ENCODE measurements at places on chromosomes 2 and 18. TPM values are rescaled to one million over a fixed set of nuclear protein-coding genes. Genes with fewer than 3 reads are reported as not detected.
A peak's percentile ranks its signal among the peaks of the same experiment; 100 is the strongest.

The CDCA7 gene
- 6.3 TPM for total RNA-seq

DNA sequence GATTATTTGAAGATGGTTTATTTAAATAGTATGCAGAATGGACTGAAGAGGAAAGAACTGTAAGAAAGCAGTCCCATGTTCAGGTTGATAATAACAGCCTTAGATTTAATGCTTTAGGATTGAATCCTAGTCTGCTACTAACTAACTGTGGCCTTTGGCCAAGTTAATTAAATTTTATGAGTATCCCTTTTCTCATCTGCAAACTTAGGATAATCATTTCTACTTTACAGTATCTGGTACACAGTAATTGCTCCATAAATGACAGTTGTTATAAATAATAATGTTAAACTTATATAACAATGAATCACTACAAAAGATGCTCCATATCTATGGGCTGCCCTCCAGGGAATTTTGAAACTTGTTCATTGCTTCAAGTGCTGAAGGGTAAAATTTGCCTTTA is 41.0 kb downstream of the FAP start:
- no peak for DNase-seq

GRCh38 chr2:219175928-219176817 is 552 bp downstream of the CNPPD1 start:
- no peak for DNase-seq

The TCF4 gene
- 344 TPM for total RNA-seq

- DNase-seq: no peak
These were observed 94.9 kb downstream of the MBD2 start for GRCh38 chr18:54129448-54130067.

The TNFAIP6 gene
- total RNA-seq: 0.82 TPM

The PAIP2B gene
- total RNA-seq: 0.47 TPM

- no peak for DNase-seq
These were observed 854.3 kb upstream of the SALL3 start for GRCh38 chr18:78125206-78125896.

DNA sequence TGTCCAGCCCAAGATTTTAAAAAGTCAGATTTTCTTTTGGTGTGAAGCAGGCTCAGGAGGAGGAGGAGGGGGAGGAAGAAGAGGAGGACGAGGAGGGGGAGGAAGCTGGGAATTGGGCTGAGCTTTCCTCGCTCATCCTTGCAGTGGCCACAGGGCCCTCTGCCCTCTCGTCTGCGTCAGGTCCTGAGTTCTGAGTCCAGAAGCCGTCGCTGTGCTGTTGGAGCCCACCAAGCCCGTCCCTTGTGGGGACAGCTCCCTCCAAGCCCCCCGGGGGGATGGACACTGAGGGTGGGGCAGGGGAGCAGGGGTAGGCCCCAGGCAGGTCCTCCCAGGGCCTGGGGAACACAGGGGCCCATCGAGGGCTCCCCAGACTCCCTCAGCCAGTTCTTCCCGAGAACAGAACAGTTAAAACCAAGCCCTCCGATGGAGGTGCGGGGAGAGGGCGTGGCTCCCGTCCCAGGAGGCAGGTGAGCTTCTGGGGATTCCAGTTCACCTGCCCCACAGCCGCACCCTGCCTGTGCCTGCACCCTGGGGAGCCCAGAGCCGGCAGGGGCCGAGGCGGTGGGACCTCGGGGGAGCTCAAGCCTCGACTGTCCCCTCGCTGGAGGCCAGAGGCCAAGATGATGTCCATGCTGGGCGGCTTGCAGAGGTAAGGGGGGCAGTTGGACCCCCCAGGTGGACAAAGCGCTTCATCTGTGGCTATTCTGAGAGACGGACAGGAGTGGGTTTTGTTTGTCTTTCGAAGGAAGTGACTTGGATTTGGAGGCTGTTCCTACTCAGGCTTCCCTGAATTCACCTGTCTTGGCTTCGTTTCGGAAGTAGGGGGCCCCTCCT is at the start of gene GAL3ST2:
Gene GAL3ST2, plus strand, starts transcription at position 487 of the 834 bp plus-strand sequence. Its CDS starts 134 bp downstream, at position 621.
- DNase-seq: no peak

The LRP2 gene
- not detected for total RNA-seq

The PDE1A gene
- total RNA-seq: 0.06 TPM

The CNTNAP5 gene
- total RNA-seq: not detected

DNA sequence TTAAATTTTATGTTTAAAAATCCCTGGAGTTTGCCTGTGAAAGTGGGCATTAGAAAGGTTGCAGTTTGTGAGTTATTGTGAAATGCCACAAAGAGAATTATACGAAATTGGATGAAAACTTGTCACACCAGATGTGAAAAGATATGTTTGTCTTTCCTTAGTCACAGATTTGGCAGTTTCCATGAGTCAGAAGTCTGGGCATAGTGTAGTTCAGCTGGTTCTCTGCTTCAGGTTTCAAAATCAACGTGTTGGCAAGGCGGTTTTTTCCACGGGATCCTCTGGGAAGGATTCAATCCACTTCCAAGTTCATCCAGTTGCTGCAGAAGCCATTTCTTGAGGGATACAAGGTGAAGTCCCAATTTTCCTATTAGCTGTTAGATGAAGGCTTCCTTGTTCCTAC is 658.0 kb upstream of the CDH2 start:
- no peak for DNase-seq

GRCh38 chr2:205796805-205797313 is 114.6 kb downstream of the NRP2 start:
- DNase-seq: no peak

The ZSWIM2 gene
- total RNA-seq: not detected

DNA sequence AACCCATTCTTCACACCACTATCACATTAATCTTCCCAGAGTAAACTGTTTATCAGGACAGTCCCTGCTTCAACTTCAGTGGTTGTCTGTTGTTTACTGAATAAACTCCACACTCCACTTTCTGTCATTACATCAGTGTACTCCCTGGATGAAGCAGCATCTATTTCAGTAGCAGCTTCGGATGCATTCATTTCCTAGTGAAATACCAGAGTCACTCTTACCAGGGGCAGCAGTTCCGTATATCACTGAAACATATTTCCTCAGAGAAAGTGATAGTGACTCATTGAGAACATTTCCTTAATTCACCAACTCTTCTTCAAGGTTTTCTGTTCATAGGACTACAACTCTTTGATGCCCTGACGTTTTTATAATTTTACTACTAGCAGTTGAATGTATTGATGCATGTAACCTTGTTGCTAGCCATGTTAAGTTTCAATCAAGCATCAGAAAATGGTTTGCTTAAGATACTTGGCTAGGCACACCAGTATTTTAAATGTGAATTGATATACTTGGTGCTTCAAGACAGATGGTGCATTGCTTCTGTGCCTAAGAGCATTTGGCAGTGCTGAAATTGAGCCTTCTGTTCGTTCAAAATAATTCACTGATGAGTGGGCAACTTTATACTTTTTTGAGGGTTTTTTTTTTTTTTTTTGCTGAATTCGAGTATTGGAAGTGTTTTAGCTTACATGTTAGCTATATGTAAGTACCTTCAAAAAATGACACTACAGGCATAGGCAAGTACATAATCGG is 92.3 kb downstream of the UBE2E3 start:
- peak; percentile 42 for DNase-seq

The SERPINB7 gene
- 0.58 TPM for total RNA-seq

DNA sequence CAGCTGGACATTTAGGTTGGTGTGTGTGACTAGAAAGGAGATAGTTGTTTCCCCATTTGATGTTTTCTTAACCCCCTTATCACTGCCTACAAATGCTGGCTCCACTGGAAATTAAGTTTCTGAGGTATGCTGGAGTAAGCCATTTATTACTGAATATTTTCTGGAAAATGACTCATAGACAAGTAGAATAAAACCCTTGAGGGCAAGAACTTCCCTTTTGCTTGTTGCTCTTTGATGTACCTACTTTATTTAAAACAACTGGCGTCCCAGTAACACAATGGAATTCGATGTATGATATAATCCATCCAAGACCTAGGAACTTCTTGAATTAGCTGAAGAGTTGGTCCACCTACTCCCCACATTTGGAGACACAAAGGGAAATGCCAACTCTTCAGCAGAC is 33.3 kb upstream of the SESTD1 start:
- no peak for DNase-seq

The DCDC2C gene
- not detected for total RNA-seq

- DNase-seq: no peak
These were observed 10.6 kb upstream of the C2orf74 start for GRCh38 chr2:61151436-61151835.

DNA sequence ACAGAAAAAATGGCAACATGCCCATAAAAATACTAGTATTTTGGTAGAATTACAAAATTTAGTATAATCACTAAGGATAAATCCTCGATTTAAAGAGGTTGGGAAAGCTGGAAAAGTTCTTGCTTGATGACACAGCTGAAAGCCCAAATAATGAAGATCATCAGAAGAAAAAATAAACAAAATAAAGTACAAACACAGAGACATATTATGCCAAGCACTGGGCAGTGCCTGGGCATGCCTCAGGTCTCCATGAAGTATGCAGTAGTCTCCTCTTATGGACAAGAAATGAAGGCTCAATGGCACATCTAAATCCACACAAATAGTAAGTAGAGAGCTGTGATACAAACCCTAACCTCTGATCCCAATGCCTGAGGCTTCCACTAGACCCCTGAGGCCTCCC is 57.7 kb downstream of the RNU4ATAC start:
- DNase-seq: no peak

- DNase-seq: no peak
These were observed 481.9 kb downstream of the METTL4 start for GRCh38 chr18:2089396-2089795.

GRCh38 chr18:79275992-79276391 is 119.7 kb upstream of the NFATC1 start:
- DNase-seq: no peak

- no peak for DNase-seq
These were observed 24.1 kb downstream of the CFLAR start for GRCh38 chr2:201139836-201140604.

DNA sequence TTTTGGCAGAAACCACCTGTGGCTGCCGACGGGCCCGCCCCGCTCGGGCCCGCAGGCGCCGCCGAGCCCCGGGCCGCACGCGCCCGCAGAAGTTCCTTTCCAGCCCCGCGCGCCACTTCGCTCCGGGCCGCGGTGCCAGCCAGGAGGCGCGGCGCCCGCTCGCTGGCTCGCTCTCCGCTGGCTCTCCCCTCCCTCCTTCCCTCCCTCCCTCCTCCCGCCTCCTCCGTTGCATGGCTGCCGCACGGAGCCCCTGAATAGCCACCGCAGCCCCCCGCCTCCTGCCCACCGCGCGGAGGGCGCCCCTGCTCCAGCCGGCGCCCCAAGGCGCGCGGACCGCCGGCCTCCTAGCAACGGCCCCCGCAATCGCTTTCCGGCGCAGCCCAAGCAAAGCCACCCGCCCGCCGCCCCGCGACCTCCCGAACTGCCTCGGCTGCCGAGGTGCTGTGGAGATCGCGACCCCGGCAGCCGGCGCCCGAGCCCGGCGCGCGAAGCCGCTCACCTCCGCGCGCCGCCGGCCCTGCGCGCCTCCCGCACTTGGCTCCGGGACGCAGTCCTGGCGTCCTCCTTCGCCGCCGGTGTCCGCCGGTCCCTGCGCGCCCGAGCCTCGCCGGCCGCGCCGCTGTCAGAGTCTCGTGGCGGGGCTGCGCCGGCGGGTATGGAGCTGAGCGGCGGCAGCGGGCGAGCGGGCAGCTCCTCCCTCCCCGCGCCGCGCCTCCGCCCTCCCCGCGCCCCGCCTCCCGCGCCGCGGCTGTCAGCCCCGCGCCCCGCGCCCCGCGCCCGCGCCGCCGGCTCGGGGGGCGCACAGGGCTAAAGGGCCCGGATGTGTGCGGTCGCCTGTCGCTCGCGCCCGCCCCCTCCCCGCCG is at the start of gene ZBTB7C:
Gene ZBTB7C, minus strand, starts transcription at position 657 of the 864 bp plus-strand sequence.
- DNase-seq: no peak

DNA sequence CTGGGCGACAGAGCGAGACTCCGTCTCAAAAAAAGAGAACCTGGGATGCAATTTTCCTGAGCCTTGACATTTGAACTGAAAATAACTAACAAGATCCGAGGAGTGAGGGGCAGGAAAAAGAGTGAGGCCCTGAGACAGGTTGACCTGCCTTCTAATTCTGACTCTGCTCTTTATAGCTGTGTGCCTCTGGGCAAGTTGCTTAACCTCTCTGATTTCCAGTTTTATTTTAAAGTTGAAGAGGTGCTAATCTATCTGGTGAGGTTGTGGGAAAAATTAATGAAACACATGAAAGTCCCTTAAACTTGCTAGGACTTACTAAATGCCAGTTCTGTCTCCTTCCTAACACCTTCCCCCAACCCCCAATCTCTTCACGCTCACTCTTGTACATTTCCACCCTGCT is 108.4 kb upstream of the MGAT5 start:
- no peak for DNase-seq

GRCh38 chr2:109396202-109397180 is 217.3 kb downstream of the SEPTIN10 start:
- no peak for DNase-seq

The TCF23 gene
- total RNA-seq: not detected

GRCh38 chr2:120236791-120237190 is 13.6 kb upstream of the TMEM185B start:
- DNase-seq: no peak

GRCh38 chr2:221572821-221573429 is 821 bp upstream of the EPHA4 start:
- no peak for DNase-seq

GRCh38 chr2:20440001-20440560 is 6.8 kb upstream of the RHOB start:
- no peak for DNase-seq

DNA sequence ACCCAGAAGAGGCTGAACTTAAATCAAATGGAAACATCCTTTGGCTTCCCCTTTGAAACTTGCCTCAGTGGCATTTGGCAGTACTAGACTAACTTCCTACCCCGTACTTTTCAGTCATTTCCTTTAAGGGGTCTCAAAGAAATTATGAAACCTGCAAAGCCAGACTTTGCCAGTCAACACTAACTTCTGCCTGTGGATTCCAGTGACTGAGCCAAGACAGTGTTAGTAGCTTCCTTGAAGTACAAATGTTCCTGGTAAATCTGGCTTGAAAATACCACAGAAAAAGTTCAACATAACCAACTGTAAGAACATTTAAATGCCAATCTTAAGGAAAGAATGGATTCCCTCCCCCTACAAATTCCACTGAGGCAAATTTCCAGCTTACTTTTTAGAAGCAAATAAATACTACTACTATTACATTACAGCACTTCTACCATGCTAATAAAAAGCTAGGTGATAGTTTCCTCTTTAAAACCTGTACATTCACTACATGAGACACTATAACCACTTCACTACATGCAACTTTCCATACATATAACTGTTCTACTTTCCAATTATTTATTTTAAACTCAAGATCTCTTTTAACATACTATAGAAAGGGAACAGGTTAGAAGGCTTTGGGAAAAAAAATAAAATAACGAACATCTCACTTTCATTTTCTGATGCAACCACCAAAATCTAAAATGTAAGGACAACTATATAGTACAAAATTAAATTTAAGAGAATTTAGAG is 2.4 kb downstream of the PELI1 start:
- DNase-seq: no peak

Measured in glomerular endothelial cell (primary cell).